ENCODE measurements at places on chromosomes 1 and 21. TPM values are rescaled to one million over a fixed set of nuclear protein-coding genes. Genes with fewer than 3 reads are reported as not detected.
A peak's percentile ranks its signal among the peaks of the same experiment; 100 is the strongest.

- DNase-seq: no peak
- no peaks in the 10 kb centered on the region for H3K27me3 ChIP-seq
- no peaks in the 10 kb centered on the region for H3K4me1 ChIP-seq
- H3K4me3 ChIP-seq: no peak overlapping the region
These were observed 70.0 kb downstream of the CLCA4 start for GRCh38 chr1:86616871-86617270.

DNA sequence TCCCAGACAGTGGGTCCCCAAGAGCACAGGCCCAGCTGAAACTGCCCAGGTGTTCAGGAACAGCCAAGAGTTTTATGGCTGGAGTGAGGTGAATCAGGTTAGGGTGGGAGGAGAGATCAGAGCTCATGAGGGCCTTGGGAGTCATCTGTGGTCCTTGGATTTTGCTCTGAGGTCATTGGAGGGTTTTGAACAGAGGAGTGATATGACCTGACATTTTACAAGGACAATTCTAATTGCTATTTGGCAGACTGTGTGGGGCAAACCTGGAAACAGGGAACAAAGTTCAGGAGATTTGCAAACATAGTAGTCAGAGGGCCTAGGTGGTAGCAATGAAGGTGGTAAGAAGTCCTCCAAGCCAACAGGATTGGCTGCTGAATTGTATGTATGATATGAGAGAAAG, 31.1 kb upstream of the LRRN2 start:
- H3K27me3 ChIP-seq: peaks cover 51% of the 10 kb centered on the region
- H3K27ac ChIP-seq: no peak overlapping the region
- no peak overlapping the region for H3K4me3 ChIP-seq
- H3K4me1 ChIP-seq: peaks cover 24% of the 10 kb centered on the region
- no peaks in the 10 kb centered on the region for H3K36me3 ChIP-seq

DNA sequence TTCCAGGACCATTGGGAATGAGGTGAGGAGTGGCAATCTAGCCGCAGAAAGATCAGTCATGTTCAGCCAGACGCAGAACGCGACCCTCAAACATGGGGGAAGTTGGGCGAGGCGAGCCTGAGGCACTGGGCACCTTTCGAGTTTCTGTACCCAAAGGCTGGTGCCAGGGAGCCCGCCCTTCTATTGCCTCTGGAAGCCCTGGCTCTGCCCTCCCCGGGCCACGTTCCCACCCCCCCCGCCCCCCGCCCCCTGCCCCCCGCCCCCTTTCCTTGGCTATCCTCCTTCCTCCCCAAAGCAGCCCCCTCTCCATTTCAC, 2.2 kb upstream of the ZBTB7B start:
- no peaks in the 10 kb centered on the region for H3K27me3 ChIP-seq
- peak overlapping the region; percentile 41 for H3K27ac ChIP-seq
- no peaks in the 10 kb centered on the region for H3K36me3 ChIP-seq
- H3K4me1 ChIP-seq: peaks cover 20% of the 10 kb centered on the region

GRCh38 chr1:184860535-184860934, 105.9 kb upstream of the EDEM3 start:
- H3K27me3 ChIP-seq: no peaks in the 10 kb centered on the region
- no peaks in the 10 kb centered on the region for H3K36me3 ChIP-seq
- no peak for DNase-seq
- H3K4me1 ChIP-seq: no peaks in the 10 kb centered on the region

DNA sequence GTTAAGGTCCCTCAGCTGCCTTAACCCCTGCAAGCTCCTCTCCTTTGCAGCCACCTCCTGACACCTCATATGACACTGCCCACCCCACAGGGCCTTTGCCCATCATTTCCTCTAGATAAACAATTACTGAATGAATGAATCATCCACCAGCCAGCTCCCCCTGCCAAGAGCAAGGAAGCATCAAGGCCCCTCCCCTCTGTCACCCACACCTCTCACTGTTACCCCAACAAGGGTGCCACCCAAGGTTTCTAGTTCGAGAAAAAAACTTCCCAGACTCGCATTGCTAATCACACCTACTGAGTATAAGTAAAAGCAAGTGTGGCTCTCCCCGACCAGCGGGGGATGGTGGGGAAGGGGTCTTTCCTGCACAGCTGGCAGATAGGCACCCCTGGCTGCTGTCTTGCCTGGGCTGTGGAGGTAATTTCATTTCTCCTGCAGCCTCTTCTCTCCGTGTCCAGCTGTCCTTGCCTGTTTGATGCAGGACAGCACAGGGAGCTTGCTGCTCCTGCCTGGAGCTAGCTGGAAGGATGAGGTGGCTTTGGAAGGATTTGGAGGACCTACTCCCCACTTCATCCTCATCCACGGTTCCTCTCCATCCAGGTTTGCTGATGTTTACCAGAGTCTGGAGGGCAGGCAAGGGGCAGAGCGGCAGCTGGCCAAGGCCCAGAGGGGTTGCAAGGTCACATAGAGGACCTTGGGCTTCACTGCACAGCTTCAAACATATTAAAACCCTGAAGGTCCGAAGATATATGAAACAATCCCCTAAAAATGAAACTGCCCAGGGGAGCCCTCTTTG, 33.1 kb upstream of the LBR start:
- peaks cover 45% of the 10 kb centered on the region for H3K4me1 ChIP-seq
- no peaks in the 10 kb centered on the region for H3K27me3 ChIP-seq
- no peak for DNase-seq
- H3K4me3 ChIP-seq: no peak overlapping the region
- H3K36me3 ChIP-seq: no peaks in the 10 kb centered on the region

DNA sequence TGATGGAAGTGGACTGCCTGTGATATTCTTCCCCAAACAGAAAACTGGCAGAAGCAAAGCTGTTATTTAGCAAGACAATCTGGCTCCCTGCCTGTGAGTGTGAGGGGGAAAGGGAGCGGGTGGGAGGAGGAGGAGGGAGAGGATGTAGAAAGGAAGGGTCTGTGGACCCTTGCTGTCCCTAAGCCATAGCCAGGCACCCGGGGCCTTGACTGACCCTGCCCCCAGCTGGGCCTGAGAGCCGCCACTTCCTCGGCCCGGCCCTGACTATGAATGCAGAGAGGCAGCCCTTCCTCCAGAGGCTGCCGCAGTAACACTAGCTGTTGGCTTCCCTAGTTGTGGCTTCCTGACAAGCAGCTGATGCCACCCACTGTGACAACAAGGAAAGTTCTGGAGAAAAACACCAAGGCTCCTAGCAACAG, 13.9 kb downstream of the PLA2G2F start:
- peak; percentile 30 for DNase-seq
- H3K27ac ChIP-seq: no peak overlapping the region
- no peaks in the 10 kb centered on the region for H3K27me3 ChIP-seq
- no peaks in the 10 kb centered on the region for H3K36me3 ChIP-seq
- no peak overlapping the region for H3K4me3 ChIP-seq

GRCh38 chr1:91383456-91383855, 21.2 kb downstream of the HFM1 start:
- no peak overlapping the region for H3K4me3 ChIP-seq
- H3K27ac ChIP-seq: no peak overlapping the region
- no peaks in the 10 kb centered on the region for H3K4me1 ChIP-seq
- no peaks in the 10 kb centered on the region for H3K36me3 ChIP-seq

- DNase-seq: peak; percentile 34
- peaks cover 13% of the 10 kb centered on the region for H3K4me1 ChIP-seq
- no peaks in the 10 kb centered on the region for H3K36me3 ChIP-seq
- H3K27ac ChIP-seq: no peak within 1 kb of the TSS
- no peaks in the 10 kb centered on the region for H3K27me3 ChIP-seq
These were observed at the start of gene C1orf210 for GRCh38 chr1:43285269-43285990. Gene C1orf210 (minus strand): TSS chr1:43285581. CDS start chr1:43283270, 2,311 bp downstream.

Gene KRTAP7-1
- not detected for total RNA-seq

Gene SAMD11
- not detected for total RNA-seq

Gene ELK4
- 36.6 TPM for total RNA-seq
